ENCODE measurements at places on chromosomes 4 and X.

DNA sequence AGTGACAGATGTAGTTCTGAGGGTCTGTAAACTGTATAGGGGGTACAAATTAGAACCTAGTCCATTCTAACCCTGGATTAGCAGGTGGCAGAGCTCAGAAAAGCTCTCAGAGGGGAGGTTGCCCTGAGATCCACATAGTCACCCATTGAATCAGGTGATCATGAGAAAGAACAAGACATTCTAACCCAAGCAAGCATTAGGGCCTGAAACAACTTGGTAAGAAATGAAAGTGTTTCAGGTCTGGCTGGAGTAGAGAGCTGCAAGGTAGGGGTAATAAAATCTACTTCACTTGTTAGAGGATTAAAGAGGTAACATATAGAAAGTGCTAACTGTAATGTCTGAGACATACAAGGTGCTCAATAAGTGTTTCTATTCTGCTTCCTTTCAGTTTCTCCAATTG lies 8.8 kb upstream of the BMP2K start:
- DNase-seq = no peak

DNA sequence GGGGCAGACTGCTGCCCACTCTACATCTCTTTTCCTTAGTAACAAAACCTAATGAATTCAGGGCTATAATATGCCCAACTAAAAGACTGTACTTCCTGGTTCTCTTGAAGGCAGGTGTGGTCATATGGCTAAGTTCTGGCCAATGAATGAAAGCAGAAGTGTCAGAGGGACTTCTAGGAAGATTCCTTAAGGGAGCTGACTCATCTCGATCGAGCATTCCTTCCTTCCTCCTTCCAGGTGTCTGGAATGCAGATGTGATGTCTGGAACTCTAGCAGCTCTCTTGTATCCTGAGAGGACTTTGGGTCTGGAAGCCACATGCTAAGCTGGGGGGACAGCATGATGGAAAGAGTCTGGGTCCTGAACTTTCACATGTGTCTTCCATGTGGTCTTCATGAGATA lies 116.2 kb upstream of the STX18 start:
- no peak for DNase-seq

DNA sequence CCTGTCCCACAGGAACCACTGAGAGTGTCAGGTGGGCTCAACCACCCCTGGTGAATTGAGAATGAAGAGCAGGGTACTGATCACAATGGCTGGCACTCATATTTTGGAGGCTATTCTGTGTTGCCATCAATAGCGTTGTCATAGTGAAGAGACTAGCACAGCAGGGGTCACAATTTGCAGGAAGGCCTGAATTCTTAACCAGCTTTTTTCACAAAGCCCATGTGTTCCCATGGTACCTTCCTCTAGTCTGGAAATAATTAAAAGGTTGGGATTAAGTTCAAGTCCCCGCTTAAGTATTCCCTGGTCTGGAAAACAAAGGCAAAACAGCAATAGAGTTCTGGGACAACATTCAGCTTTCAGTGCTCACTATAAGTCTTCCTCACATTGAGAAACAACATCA lies 1051.7 kb downstream of the C4orf33 start:
- DNase-seq = no peak

DNA sequence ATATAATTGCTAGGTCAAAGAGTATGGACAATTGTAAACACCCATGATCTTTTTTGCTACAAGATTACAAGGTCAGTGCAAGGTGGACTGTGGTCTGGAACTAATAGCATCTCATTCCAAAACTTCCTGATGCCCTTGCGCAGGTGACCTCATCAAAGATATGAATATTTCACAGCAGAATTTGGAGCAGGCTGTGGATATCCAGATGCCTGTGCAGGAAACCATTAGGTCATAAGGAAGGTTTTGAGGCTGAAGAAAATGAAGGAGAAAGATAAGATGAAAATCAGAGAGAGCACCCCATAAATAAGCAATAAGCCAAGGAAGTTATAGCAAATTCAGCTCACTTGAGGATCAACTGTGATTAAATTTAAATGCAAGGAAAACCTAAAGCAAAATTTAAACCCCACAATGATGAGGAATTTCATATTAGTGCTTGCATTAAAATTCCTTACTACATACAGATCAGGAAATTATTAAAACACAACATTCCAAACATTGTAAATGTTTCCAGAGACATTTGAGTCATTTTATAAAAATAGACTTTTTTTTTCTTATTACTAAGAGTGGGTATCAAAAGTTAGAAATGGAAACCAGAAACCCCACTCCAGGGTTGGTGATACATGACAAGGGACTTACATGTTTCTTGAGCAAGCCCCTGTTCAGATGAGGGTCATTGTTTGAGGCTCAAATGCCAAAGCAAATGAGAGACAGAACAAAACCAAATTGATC lies 100.7 kb upstream of the FAM9C start:
- DNase-seq = no peak

- DNase-seq = no peak
Measured at GRCh38 chr4:39514888-39515401, 12.3 kb downstream of the UGDH start.

DNA sequence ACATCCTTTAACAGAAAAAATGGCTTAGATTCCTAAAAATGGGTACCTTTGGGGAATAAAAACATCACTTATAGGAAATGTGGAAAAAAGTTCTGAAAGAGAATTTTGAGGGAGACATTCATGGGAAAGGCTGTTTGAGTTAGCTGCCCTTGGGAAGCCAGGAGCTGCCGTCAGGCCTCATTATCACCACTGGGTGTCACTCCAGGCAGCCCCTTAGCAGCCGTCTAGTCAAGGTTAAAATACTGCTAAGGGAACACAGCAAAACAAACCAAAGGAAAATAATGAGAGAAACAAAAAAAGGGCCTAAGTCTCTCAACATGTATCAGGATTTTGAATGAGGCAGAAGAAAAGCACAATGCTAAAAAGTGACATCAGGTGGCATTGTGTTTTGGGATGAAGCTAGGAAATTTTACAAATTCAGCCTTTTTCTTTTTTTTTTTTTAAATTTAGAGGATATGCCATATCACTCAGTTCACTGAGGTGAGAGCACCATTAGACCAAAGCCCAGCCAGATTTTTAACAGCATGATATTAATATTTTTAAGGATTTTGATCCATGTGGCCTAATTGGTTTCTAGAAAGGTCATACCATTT lies 235.3 kb downstream of the GPAT3 start:
- DNase-seq = peak; percentile 10

DNA sequence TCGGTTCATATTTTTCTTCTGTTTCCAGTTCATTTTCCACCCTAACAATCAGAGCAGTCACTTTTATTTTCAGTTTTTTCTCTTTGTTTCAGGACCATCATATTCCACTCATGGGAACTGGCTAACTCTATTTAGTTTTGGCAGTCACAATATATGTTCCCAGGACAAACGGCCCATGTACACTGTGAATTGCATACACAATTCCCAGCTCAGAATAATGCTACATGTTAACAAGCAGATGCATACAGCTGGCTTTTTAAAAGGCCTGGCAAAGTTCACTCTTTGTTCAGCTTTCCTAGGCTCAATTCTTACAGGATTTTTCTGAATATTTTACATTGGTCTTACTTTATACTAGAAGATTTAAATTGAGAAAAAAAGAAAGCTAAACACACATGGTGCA lies 224.9 kb downstream of the ANKRD50 start:
- no peak for DNase-seq

DNA sequence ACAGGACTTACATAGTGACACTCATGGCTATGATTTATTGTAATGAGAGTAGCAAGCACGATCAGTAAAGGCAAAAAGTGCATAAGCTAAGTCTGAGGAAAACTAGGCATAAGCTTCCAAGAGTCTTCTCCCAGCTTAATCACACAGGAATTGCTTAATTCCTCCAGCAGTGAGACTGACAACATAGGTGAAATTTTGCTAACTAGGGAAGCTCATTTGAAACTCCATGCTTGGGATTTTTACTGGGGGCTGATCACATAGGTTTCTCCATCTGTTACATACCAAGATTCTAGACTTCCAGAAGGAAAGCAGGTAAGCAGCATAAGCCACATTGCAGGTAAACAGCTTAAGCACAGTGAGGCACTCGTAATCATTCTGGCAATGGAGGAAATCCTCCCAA lies 71.8 kb upstream of the FHDC1 start:
- no peak for DNase-seq

- peak; percentile 8 for DNase-seq
Measured at GRCh38 chrX:74890676-74891430, 34.4 kb downstream of the NEXMIF start.

Measured in GM19239 (cell line).